NCI-H526 treated with DMSO at 0.1 percent for 48 hours (cell line): ENCODE measurements at places on chromosomes 5 and 9.

DNA sequence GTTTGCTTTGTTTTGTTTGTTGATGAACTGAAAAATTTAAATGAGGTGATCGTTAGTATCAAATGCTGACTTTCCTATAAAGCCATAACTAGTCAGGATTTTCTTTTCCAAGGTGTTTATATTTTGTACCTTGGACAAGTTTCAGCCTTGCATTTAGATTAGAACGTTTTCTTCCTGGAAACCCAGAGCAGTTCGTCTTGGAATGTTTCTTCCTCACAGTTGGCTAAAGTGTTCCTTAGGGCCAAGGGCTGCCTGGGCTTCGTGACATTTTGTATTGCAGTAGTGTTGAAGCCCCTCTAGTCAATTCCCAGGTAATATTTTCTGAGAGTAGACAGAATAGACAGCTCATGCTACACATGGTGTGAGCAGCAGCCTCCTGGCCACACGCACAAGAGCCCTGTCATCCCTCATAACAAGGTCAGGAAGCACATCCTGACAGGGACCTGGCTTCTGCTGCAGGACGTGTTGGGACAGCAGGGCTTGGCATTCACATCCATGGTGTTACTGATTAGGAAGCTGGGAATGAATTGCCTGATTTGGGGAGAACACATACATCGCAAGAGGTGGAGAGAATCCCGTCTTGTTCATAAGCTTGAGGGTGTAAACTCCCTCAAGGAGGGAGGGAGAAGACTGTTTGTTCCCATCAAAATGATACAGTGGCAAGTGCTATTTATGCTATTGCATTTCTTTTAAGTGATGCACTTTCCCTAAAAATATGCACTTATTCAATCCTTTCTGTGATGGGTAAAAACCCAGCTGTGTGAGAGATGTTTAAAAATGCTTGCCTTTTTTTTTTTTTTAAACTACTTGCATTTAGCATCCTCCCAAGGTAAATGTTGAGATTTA lies 31.7 kb downstream of the FUBP3 start:
- DNase-seq, result no peak

DNA sequence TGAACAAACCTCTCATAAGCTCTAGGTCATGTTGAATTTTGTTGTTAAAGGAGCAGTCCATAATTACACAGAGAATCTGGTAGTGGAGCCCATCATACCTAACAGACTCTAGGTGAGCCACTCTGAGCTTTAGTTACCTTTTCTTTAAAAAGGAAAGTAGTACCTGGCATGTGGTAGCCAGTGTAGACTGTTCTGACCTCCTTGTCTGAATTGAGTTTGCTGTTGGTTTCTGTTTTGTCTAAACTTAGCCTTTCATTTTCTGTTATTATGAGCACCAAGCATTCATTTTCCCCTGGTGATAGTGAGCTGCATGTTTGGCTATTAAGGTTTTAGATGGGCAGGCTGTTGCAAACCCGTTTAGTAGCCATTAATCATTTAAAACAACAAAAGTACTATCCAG lies 112.2 kb downstream of the MAST4 start:
- no peak for DNase-seq

DNA sequence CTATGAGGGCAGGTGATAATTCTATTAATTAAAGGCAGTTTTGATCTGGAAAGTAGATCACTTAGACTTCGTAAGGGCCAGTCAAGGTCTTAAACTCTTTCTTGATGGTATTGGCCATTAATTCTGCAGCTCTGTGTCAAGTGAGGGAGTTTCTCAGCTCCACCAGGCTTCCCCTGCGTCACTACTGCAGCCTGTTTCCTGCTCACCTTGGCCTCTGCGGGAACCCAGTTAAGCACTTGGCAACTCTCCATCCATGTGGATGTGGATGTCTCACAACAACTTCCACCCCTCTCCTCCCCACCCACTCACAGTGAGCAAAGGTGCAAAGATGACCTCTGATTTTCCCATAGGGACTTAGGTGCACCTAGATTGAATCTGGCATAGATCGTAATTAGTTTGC lies 191.6 kb downstream of the PLK2 start:
- DNase-seq, result no peak

DNA sequence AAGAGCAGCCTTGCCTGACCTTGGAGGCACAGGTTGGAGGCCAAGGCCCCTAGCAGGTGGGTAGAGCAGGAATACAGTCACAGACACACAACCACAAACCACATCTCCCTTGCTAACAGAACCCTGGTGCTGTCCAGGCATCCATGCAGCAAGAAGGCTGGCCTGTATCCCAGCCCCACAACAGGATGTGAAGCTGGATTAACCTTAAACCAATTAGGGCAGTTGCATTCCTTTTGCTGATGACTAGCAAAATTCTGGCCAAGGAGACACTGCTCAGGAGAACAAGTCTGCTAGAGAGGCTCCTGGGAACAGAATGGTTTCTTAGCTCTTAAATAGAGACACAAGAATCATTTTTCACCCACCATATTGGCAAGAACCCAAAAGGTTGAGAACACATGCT lies 97.8 kb downstream of the C5orf15 start:
- DNase-seq, result no peak
